Activated CD4-positive, alpha-beta T cell treated with anti-CD3 and anti-CD28 coated beads, Interleukin-2, amount 10 ng/mL, durations not matched to agents 7 days and 5 days (primary cell): ENCODE measurements at places on chromosomes 5 and 9. TPM values are rescaled to one million over a fixed set of nuclear protein-coding genes. Genes with fewer than 3 reads are reported as not detected.

GABRA1 gene
- total RNA-seq: not detected

ERGIC1 gene
- 43.4 TPM for total RNA-seq

CDKN2B gene
- total RNA-seq: 0.65 TPM

TMEM174 gene
- total RNA-seq: not detected

PSD2 gene
- total RNA-seq: not detected

TTLL11 gene
- total RNA-seq: 2.6 TPM

CXXC5 gene
- total RNA-seq: 0.99 TPM

C5orf46 gene
- not detected for total RNA-seq

PFN3 gene
- total RNA-seq: not detected

SV2C gene
- total RNA-seq: 0.07 TPM

ZNF622 gene
- 28.7 TPM for total RNA-seq

CATSPER3 gene
- 1.2 TPM for total RNA-seq

FRMD3 gene
- total RNA-seq: 0.62 TPM

PCDHAC2 gene
- not detected for total RNA-seq

ADAMTS12 gene
- not detected for total RNA-seq

LCN1 gene
- total RNA-seq: not detected

PDCD1LG2 gene
- 2.2 TPM for total RNA-seq

SPOUT1 gene
- total RNA-seq: 75.0 TPM

FRRS1L gene
- total RNA-seq: not detected

PCDHGB4 gene
- not detected for total RNA-seq

PCDHA1 gene
- not detected for total RNA-seq

TMEM215 gene
- total RNA-seq: not detected

IGIP gene
- 5.1 TPM for total RNA-seq

HACD4 gene
- total RNA-seq: 17.1 TPM

OLFM1 gene
- total RNA-seq: not detected

CYLC2 gene
- not detected for total RNA-seq

ECM2 gene
- total RNA-seq: not detected

ENC1 gene
- 3.4 TPM for total RNA-seq

FAM219A gene
- 11.6 TPM for total RNA-seq

CRHBP gene
- total RNA-seq: 0.27 TPM

ZNF354C gene
- 7.3 TPM for total RNA-seq

ENTREP1 gene
- not detected for total RNA-seq

CXCL14 gene
- total RNA-seq: not detected

LHFPL2 gene
- 0.15 TPM for total RNA-seq

TEX10 gene
- total RNA-seq: 20.1 TPM

KCNV2 gene
- total RNA-seq: not detected

FBP1 gene
- 0.40 TPM for total RNA-seq

ARID3C gene
- total RNA-seq: 0.69 TPM

MARCOL gene
- not detected for total RNA-seq

F2RL1 gene
- 0.89 TPM for total RNA-seq

WDR41 gene
- total RNA-seq: 18.0 TPM

NR2F1-AS1 gene
- total RNA-seq: not detected

ANKRD33B gene
- total RNA-seq: 3.7 TPM

CDC42SE2 gene
- 145 TPM for total RNA-seq

IFNB1 gene
- not detected for total RNA-seq
